ENCODE measurements at places on chromosomes 3 and 15. TPM values are rescaled to one million over a fixed set of nuclear protein-coding genes. Genes with fewer than 3 reads are reported as not detected.

- no peak for DNase-seq
Observed at GRCh38 chr3:8825153-8825825, 55.9 kb upstream of the OXTR start.

DNA sequence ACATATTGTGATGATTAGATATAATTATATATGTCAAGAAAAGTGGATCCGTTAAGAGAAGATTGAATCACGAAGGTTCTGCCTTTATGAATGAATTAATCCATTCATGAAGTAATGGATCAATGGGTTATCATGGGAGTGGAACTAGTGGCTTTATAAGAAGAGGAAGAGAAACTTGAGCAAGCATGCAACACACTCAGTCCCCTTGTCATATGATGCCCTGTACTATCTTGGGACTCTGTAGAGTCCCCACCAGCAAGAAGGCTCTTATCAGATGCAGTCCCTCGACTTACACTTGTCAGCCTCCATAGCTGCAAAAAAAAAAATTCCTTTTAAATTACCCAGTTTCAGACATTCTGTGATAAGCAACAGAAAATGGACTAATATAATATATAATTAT lies 301.9 kb downstream of the RAP2B start:
- DNase-seq: no peak

DNA sequence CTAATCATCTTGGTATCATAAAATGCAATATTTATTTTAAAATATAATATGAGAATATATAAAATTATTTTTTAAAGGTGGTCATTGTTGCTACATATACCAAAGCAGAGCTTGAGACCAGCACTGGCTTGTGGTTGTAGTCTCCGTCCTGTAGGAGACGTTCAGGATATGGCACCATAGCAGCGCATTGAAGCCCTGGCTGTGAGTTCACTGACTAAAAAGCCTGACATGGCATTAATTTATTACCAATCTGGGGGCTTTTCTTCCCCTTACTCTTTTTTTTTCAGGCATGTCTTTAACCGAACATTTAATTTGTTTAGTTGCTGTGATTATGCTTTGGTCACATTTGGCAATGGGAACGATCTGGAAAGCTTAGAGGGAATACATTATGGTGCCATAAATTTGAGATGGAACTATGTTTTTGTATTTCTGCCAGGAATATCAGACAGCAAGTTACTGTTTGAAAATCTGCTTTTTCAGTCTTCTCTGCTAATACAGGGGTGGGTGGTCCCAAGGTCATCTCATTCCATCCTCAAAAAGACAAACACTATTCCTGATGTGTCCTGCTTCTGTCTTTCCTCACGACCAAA lies 108.5 kb downstream of the ZIC4 start:
- no peak for DNase-seq

PLA2G4D gene
- not detected for total RNA-seq

- no peak for DNase-seq
Observed at GRCh38 chr3:9831253-9831652, 12.6 kb downstream of the RPUSD3 start.

GRCh38 chr15:31367730-31368344 lies 41.2 kb downstream of the KLF13 start:
- no peak for DNase-seq

GRCh38 chr3:148309390-148310035 lies 388.2 kb upstream of the AGTR1 start:
- no peak for DNase-seq

EFCC1 gene
- 2.3 TPM for total RNA-seq

DNA sequence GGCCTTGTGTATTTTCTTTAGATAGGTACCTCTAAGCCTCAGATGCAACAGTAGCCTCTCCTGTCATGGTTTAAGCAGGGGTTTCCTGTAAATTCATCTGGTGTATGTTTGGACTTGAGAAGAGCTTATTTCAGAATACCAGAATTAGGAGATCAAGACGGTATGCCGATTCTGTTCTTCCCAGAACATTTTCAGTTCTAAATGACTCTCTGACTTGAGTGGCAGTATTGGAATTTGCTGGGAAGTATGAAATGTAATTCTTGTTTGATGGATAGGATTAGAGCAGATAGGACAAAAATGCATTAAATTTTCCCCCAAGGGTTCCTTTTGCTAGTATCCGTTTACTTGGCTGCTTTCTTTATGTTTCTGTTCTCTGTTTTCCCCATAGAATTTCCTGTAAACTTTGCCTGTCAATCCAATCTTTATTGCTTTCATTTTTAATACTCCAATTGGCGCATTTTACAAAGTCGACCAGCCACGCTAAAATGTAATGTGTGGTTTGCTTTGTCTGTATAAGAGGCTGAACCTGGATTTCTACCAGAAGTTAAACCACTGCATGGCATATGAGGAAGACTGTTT lies 612.2 kb downstream of the RBMS3 start:
- DNase-seq: no peak

DNA sequence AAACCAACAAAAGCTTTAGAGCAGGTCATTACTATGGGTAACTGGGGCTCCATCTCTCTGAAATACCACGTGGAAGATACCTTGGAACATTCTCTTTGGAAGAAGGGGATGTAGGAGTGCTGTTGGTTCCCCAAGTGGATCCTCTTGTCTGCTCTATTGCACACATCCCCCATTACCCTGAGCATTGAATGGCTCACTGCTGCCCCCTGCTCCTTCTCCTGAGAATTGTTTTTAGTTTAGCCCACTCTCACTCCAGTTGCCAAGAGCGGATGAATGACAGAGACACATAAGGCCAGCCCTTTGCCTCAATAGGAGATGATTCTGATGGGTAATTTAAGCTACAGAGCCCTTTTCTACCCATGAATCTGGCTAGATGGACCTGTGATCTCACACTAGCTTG lies 135.6 kb upstream of the SUCLG2 start:
- DNase-seq: no peak

- no peak for DNase-seq
Observed at GRCh38 chr15:94305133-94305532, 73.8 kb downstream of the MCTP2 start.

- DNase-seq: no peak
Observed at GRCh38 chr15:61916104-61916503, 144.1 kb downstream of the VPS13C start.

GOLGA8S gene
- total RNA-seq: 0.30 TPM

WDR93 gene
- total RNA-seq: not detected

DNA sequence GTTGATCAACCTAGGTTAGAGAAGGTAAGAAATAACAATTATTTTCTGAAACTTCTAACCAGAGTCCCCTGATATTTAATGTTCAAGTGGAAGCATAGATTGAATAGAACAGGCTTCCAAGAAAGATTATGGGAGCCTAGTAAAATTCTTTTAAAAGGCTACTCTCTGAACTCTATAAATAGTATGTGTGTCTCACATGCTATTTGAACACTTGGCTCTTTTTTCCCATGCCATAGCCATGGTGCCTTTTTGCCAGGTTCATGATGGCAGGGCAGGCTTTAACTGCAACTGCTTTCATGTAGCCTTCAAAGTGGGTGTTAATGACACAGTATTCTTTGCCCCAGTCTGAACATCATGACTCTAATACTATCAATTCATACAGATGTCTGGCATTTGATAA lies 22.9 kb upstream of the STRIT1 start:
- no peak for DNase-seq

UBE2Q2 gene
- 24.8 TPM for total RNA-seq

- peak; percentile 71 for DNase-seq
Observed at GRCh38 chr3:130894130-130894985, 474 bp downstream of the ATP2C1 start.

DNA sequence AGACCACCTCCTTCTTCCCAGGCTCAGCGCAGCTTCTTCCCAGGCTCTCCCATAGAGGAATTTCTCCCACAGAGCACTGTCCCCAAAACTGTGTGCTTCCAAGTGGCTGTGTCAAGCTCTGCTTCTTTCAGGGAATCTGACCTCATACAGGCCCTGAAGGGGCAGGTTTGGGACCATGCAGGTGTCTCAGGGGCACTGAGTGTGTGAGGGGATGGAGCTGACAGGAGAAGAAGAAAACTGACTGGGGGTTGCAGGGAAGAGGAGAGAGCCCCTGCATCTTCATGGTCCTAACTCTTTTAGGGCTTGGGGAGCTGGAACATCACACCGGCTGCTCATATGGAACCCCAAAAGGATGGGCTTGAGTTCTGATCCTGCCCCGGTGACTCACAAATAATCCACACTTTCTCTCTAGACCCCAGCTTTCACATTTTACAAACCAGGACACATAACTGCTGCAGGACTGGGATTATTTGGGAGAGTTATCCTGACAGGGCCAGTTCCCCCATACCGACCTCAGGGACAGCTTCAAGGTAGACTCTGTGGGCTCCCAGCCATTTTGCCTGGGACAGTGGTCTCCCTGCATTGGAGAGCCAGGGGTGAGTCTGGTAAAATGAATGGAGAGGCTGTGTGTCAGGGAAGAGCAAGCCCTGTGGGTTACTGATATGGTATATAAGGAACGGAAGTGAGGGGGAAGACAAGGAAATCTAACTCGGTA lies 316.1 kb downstream of the TLE3 start:
- no peak for DNase-seq

- no peak for DNase-seq
Observed at GRCh38 chr3:10121064-10121463, 5.6 kb downstream of the BRK1 start.

DNA sequence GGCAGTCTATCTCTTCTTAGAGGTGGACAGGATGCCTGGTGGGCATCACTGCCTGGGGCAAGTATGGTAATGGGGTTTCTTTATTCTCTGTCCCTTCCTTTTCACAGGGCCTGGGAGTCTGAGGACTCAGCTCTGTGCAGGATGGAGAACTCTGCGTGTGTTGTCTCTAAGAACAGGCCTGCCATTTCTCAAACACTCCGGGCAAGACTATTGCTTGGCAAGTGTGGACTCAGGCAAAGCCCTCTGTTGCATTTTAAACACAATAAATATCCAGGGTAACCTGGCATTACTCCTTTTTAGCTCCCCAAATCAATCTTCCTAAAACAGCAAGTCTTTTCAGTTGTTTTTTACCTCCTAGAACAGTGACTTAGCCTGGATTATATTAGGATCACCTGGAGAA lies 185.1 kb upstream of the ROPN1 start:
- DNase-seq: no peak

- DNase-seq: no peak
Observed at GRCh38 chr15:85762756-85763127, 32.0 kb downstream of the KLHL25 start.

- DNase-seq: no peak
Observed at GRCh38 chr15:77866186-77866585, 211.3 kb downstream of the TBC1D2B start.

GRCh38 chr3:26312816-26313215 lies 309.8 kb upstream of the LRRC3B start:
- no peak for DNase-seq

ADPRH gene
- total RNA-seq: 10.1 TPM

GRCh38 chr3:14214764-14215163 lies 36.1 kb downstream of the LSM3 start:
- no peak for DNase-seq

LHFPL4 gene
- not detected for total RNA-seq

LXN gene
- total RNA-seq: 3.9 TPM

DNA sequence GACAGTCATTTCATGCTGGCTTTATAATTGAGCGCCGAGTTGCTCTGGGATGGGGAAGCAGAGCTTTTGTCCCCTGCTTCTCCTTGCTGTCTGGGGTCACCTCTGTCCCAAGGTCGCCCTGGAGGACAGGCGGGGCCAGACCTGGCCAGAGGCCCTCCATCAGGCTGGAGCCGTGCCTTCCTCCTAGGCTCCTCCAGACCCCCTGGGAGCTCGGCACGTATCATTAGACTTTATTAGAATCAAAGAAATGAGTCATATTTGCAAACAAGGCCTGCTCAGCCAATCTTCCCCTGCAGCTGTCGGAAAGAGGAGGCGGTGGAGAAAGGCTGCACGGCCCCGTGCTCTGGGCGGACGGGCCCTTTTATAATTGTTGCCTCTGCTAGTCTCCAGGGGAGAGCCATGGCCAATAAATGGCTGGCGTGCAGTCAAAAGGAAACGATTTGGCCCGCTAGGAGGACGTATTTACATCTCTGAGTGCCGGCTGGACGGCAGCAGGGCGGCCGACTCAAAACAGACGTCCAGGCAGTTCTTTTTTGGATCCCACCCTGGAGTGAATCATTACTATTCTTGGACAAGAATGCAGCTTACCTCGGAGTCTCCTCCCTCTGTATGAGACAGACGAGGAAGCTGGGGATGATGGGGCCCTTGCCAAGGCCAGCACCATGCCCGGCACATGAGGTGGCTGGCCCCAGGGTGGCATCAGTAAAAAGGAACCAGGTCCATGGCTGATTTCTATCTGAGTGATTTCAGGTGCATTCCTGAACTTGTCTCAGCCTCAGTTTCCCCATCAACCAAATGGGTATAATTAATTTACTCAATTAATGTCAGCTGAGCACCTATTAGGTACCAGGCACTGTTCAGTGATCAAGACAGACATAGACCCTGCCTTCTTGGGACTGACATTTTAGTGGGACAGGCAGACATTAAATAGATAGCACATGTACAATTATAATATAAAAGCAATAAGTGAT lies 50.6 kb downstream of the SLC6A6 start:
- peak; percentile 92 for DNase-seq
